ENCODE measurements at places on chromosomes 11 and 22.

DNA sequence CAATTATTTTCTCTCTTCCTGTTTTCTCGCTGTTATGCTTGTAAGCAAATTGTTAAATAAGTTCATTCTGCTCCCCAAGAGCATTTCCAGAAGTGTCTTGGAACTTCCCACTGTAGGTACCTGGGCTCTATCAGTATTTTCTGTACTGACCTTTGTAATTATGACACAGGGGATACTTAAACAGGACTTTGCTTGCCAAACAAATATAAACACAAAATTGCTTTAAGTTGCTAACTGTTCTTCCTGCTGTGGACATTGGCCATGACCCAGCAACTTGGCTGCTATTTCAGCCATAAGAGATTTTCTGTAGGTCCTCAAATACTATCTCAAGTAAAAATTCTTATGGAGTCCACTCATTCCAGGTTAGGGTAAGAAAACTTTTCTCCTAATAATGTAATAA lies 30.1 kb downstream of the SYT9 start:
- DNase-seq: no peak

DNA sequence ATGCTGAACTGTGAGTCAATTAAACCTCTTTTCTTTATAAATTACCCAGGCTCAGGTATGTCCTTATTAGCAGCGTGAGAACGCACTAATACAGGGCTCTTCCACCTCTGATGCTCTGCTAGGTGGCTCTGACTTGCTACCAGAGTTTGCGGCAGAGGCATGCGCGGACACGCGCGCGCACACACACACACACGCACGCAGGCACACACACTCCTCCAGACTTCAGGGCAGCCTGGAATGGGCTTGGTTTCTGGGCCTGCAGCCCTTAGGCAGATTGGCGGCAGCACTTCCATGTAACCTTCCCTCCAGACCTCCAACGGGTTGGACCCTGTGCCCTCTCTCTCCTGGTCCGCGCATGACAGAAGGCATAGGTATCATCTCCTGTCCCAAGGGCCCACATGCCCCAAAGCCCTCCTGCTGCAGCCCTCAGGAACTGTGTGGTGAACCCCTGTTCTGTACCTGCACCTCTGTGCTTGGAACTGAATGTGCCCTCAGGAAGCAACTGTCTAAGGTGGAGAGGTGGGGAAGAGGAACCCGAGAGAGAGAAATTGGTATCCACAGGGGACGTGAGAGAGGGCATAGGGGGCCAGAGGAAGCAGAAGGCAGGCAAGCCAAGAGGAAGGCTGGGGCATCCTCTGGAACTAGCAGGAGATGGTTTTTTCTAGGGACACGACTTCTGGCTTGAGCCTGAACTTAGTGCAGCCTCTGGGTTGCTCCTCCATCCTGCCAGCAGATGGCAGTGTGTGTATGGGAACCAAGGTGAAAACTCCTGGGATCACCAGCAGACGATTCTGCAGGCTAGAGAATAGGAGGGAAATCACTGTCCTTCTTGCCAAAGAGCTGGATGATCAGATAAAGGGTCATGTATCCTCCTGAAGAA lies 23.4 kb upstream of the RIC3 start:
- peak; percentile 46 for DNase-seq

- no peak for DNase-seq
Measured at GRCh38 chr11:81112718-81113117, 1620.9 kb downstream of the FAM181B start.

DNA sequence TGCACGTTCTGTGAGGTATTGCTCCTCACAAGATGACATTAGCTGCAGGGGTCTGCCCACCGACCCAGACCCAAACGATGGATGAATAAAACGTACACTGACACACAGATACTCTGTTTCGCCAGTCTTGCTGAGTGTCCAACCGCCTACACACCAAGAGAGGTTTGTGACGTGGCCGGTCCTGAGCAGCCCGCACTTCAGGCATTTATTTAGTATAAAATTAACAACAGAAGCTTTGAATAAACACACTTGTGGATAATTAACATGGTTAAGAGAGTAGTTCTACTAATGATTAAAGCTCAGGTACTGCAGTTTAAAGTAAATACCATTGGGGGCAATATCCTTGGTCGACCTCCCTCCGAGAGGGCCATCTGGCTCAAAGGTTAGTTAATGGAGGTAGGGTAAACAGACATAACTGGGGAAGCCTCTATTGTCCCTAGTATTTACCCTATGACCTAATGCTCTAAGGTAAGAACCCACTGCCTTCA lies 75.7 kb downstream of the CCDC83 start:
- DNase-seq: no peak

DNA sequence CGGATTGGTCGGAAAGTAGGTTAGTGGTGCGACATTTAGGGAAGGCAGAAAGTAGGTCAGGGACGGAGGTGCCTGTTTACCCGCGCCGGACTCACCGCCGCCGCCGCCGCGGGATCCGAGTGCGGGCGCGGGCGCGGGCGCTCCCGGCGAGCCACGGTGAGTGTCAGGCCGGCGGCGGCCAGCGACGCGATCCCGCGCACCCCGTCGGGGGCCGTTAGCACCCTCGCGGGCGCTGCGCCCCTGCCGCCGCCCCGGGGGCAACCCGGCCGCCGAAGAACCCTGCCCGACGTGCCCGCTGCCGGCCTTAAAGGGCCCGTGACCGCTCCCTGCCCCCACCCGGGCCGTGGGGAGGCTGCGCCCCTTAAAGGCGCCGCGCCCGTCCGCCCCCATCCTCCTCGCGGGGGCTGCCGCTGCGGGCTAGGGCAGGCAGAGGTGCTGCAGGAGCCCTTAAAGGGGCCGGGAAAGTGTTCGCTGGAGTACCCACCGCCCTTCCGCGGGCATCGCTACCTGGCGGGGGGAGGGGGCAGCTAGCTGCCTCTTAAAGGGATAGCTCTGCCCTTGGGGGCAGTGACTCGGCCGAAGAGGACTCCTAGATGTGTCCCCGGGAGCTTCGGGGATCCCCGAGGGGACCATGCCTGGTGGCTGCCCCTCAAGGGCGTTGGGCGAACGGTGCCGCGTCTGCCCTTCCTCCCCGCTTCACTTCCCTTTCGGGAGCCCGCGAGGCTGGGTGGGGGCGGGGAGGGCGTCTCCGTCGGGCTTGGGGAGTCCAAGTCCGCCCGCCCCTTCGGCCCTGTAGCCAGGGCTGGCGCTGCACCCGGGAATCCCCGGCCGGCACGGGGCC lies at the start of gene BMAL1:
Gene BMAL1, plus strand, starts transcription at position 23 of the 841 bp plus-strand sequence. CDS start 76,519 bp downstream, outside the sequence.
- DNase-seq: peak; percentile 66

GRCh38 chr11:34468209-34468841 lies 29.6 kb downstream of the CAT start:
- peak; percentile 46 for DNase-seq

DNA sequence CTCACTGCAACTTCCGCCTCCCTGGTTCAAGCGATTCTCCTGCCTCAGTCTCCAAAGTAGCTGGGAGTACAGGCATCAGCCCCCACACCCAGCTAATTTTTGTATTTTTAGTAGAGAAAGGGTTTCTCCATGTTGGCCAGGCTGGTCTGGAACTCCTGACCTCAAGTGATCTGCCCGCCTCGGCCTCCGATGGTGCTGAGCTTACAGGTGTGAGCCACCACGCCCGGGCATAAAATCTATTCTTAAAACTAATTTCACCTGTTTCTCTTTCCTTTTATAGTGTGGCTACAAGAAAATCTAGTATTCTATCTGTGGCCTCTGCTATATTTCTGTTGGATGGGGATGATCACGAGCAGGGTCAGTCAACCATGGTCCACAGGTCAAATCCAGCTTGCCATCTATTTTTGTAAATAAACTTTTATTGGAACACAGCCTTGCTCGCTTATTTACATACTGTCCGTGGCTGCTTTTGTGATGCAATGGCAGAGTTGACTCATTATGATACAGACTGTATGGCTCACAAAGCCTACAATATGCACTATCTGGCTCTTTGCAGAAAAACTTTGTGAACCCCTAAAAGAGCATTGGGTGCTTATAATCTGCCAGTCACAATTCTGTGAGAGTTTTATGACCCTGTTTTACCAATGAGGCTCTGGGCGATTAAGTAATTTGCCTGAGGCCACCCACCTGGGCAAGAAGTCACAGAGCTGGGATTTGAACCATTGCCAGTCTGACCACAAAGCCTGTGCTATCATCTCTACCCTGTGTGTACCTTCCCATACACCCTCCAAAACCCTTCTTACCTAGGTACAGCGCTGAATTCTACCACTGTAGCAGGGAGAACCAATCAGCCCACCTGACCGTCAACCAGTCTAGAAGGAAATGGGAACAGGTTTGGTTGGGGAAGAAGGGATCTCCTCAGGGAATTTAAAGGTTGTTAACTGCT lies 28.3 kb downstream of the SLC1A2 start:
- DNase-seq: peak; percentile 69

GRCh38 chr11:125379981-125380380 lies 116.1 kb downstream of the FEZ1 start:
- DNase-seq: no peak

DNA sequence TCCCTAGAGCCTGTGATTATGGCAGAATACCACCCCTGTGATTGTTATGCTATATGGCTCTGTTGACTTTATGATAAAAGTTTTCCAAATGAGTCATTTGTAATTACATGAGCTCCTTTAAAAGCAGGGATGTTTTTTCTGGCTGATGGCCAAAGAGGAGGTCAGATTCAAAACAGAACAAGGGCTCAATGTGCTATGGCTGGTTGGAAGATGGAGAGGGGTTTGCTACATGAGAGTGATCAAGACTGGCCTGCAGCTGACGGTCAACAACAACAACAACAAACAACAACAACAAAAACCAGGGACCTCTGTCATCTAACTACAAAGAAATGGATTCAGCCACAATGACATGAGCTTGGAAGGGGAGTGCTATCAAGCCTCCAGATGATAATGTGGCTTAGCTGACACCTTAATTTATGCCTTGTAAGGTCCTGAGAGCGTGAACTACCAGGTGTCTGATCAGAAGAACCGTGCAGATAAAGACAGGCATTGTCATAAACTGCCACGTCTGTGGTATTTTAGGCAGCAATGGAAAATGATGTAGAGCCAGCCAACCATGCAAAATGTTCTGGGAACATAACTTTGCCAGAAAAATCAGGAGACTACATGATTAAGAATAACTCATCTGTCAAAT lies 47.2 kb downstream of the PIWIL3 start:
- DNase-seq: no peak

- no peak for DNase-seq
Measured at GRCh38 chr11:82776377-82776776, 42.7 kb upstream of the FAM181B start.

DNA sequence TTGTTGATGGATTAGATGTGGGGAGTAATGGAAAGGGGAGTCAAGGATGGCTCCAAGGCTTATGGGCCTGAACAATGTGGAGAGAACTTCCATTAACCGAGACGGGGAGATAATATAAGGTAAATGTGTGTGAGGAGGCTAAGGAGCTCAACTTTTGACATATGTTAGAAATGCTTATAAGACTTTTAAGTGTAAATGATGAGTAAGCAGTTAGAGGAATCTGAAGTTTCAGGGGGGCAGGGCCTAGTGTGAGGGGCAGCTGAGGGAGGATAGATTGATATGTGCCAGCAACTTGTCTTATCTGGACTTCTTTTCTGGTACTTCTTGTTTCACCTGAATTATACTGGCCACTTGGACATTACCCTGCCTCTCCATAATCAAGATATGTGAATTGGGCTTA lies 29.9 kb downstream of the ANKRD42 start:
- no peak for DNase-seq

Data from activated T-cell treated with anti-CD3 and anti-CD28 coated beads, Interleukin-2, amount 50 U/mL, for 72 hours (primary cell).